Left cardiac atrium (tissue), 4 donors: ENCODE measurements at places on chromosomes 1 and 21.
A peak's percentile ranks its signal among the peaks of the same experiment; 100 is the strongest.

- DNase-seq = no peak
Observed at GRCh38 chr1:234136073-234136472, 231.6 kb downstream of the SLC35F3 start.

GRCh38 chr1:119908661-119909060 lies 12.3 kb upstream of the ADAM30 start:
- DNase-seq = no peak

DNA sequence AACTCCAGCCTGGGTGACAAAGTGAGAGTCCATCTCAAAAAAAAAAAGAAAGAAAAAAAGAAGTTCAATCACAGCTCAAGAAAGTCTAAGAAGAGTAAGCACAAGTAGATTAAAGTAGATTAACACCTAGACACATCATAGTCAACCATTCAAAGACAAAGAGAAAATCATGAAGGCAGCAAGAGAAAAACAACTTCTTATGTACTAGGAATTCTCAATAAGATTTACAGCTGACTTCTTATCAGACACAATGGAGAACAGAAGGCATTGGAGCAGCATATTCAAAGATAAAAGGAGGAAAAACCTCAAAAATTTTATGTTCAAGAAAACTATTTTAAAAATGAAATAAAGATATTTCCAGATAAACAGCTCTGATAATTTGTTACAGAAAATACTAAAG lies 147.3 kb downstream of the LBR start:
- DNase-seq = no peak

DNA sequence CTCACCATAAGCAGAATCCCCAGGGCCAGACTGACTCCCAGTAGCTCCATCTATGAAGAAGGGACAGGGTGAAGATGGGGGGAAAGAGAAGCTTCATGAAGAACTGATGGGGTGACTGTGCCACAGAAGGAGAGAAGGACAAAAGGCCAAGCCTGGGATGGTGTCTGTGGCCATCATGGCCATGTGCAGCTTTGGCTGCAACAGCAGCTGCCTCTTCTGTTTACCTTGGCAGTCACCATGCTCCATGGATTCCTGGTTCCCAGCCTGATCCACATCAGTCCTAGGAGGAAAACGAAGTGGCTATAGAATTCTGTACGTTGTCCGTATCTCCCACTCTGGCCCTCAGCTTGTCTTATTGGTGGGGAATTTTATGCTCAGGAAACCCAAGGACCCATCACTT lies 12.0 kb downstream of the SEMA6C start:
- DNase-seq = no peak

DNA sequence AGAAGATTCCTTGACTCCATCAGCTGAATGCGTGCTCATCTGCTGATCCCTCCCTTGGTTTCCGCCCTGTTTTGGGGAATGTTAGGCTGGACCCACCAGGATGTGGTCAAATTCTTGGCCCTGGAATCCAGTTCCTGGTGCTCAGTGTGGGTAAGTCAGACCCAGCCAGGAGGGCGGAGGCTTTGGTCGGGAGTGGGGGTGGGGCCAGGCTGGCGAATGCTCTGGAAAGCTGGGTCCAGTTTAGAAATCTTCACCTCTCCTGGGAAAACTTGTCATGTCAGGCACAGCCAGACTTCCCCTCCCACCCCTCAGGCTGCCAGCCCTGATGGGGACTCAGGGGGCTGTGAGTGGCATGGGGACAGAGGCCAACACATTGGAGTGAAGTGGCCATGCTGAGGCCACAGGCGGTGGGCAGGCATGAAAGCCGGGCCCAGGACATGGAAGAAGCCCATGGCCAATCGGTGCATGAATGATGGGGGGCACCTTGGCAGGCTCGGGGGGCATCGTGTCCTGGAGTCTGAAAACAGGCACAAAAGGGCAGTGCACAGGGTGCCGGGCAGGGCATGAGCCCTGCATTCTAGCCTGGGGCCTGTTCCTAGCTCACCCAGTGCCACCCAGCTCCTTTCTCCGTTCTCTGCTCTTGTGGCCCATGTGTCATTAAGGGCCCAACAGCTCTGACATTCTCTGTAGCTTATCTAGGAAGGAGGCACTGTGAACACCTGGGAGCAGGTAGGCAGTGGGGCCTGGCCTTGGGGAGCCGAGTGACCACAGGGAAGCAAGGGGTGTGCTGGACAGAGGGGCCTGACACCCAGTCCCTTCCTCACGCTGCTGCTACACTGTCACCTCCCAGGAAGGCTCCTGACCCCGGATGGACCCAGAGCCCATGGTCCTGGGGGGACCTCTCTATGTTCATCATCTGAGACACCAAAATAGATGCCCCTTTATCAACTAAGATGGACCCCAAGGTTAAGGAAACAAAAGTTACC lies 14.6 kb upstream of the PADI1 start:
- no peak for DNase-seq

DNA sequence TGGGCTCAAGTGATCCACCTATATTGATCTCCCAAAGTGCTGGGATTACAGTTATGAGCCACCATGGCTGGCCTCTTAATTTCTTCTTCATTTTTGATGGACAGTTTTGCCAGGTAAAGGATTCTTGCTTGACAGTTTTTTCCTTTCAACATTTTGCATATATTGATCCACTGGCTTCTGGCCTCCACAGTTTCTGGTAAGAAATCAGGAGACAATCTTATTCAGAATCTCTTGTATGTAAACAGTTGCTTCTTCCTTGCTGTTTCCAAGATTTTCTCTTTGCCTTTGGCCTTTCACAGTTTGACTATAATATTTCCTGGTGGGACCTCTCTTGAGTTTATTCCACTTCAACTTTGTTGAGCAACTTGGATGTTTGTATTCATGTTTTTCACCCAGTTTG lies 20.1 kb upstream of the KLF18 start:
- DNase-seq = no peak

- DNase-seq = no peak
Observed at GRCh38 chr1:82032068-82032467, 231.3 kb downstream of the ADGRL2 start.

GRCh38 chr1:204426971-204427701 lies 15.5 kb upstream of the PPP1R15B start:
- no peak for DNase-seq

DNA sequence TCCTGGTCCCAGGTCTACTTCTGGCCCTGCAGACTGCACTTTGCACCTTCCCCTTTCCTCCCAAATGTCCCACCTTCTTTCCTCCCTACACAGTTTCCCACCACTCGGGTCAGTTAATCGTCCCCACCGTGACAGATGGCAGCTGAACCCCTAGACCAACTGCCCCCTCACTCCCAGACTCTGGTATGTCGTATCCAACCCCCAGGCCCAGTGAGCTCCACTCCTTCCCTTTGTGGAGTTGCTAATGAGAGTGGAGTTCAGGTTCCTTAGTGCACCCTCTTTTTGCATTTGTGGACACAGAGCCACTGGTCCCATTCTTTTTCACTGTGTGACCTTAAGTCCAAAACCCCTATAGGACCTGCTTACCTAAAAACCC lies 1.8 kb downstream of the MAN1C1 start:
- no peak for DNase-seq

- peak; percentile 88 for DNase-seq
Observed at GRCh38 chr1:209769171-209769904, 13.5 kb downstream of the TRAF3IP3 start.

GRCh38 chr1:245428681-245429080 lies 273.9 kb downstream of the KIF26B start:
- DNase-seq = no peak

GRCh38 chr1:22184892-22185612 lies 42.2 kb upstream of the WNT4 start:
- DNase-seq = no peak
